ENCODE measurements at places on chromosomes 2 and 18. TPM values are rescaled to one million over a fixed set of nuclear protein-coding genes. Genes with fewer than 3 reads are reported as not detected.

DNA sequence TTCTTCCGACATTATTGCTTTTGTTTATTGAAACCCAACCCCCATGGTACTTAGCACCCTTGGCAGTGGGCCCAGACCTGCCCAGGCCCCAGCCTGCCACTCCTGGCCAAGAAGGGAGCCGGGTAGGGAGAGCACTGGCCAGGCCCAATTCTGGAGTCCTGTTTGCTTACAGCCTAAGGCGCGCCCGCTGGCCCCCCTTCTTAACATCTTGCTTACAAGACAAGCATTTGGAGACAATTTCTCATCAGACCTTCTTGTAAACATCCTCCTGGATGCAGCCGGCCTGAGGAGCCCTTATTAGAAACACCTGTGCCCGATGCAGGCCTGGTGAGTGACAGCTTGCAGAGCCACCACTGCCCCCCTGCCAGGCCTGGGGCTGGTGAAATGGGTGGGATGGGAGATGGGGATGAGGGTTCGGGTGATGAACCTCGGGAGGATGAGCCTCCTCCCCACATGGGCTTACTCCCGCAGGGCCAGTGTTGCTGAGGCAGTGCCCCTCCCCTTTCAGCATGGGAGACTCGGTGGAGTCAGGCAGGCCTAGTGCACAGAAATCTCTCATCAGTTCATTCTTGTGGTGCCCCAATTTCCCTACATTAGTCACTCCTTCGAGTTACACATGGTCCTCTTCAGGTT lies 217.5 kb downstream of the CYP26B1 start:
- no peak for DNase-seq

GRCh38 chr2:157822993-157823392 lies 53.1 kb downstream of the ACVR1 start:
- no peak for DNase-seq

DNA sequence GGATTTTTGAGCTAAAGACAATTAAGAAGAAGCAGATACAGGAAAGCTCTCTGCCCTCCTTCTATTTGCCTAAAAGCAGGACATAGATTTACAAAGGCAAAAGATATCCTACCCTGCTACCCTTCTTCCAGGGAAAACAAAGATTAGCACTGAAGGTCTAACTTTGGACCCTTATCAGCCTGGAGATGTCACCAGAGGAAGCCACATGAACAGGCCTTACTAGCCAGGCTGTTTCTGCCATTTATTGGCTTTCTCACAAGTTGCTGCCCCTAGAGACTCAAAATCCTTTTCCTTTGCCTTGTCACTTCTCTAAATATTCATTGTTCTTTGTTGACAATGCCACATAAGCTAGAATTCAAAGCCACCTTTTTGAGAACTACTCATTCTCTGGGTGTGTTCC lies 147.3 kb downstream of the B3GNT2 start:
- DNase-seq: no peak

- DNase-seq: no peak
Measured at GRCh38 chr2:7281231-7282201, 364.3 kb downstream of the RNF144A start.

DNA sequence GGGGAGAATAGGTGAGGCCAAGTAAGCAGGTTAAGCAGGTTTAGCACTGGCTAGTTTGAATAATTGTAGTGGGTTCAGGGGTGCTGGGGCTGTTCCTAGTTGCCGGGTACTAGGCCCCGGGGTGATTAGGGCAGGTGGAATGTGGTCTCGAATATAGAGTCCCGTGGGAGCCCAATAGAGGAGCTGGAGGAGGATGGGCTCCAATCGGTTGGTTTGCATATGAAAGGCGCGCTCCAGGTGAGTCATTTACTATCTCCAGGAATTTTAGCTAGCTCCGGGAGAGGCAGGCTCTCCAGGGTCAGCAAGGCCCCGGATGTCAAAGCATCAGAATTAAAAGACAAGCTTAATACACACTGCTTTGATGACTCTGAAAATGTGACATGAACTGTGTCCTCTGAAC lies 304.0 kb downstream of the ZNF521 start:
- DNase-seq: no peak

GRCh38 chr2:209472112-209472832 lies 48.4 kb downstream of the MAP2 start:
- DNase-seq: no peak

- DNase-seq: no peak
Measured at GRCh38 chr2:51920509-51920908, 888.6 kb upstream of the NRXN1 start.

DNA sequence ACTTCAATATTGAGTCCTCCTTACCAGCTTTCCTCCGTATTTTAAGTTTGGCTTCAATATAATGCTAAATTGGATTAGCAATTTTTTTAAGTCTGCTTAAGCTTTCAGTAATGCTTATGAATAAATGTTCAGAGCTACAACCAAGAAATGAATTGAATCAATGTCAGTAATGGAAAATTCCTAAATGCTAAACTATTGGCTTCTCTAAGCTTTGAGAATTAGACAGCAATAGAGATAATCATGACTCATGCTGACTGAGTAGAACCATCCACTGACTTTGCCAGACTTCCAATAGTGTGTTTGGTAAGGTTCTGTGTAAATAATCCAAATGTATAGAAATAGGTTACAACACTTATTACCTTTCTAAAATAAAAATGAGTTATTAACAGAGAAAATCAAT lies 8.9 kb upstream of the PDE1A start:
- DNase-seq: no peak

- DNase-seq: no peak
Measured at GRCh38 chr2:179277429-179278196, 13.0 kb upstream of the SESTD1 start.

- DNase-seq: no peak
Measured at GRCh38 chr2:30486655-30487054, 39.6 kb downstream of the LCLAT1 start.

DNA sequence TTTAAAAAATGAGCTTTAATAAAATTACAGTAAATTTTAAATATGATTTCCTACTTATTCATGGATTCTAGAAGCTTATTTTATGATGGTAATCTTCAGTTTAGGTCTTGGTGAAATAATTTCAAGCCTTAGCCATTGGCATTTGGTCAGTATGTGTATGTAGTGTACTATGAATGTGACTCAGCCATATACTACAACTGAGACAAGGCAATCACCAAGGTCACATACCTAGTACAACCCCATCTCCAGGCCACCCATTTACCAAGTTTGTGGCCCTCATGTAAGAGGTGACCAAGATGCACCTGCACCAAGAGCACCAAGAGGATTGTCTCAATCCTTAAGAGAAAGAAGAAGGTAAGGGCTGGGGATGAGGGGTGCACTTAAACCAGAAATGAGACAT lies 54.8 kb upstream of the FRZB start:
- no peak for DNase-seq

DNA sequence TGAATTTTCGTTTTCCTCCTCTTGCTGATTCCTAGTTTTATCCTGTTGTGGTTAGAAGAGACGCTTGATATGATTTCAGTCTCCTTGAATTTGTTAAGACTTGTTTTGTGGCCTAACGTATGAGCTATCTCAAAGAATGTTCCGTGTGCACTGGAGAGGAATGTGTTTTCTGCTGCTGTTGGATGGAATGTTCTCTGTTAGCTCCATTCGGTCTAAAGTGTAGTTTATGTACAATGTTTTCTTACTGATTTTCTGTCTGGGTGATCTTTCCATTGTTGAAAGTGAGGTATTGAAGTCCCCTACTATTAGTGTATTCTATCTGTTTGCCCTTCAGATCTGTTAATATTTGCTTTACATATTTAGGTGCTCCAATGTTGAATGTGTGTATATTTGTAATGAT lies 25.9 kb downstream of the COLEC11 start:
- no peak for DNase-seq

- DNase-seq: no peak
Measured at GRCh38 chr2:29053670-29054400, 20.5 kb downstream of the PCARE start.

DNA sequence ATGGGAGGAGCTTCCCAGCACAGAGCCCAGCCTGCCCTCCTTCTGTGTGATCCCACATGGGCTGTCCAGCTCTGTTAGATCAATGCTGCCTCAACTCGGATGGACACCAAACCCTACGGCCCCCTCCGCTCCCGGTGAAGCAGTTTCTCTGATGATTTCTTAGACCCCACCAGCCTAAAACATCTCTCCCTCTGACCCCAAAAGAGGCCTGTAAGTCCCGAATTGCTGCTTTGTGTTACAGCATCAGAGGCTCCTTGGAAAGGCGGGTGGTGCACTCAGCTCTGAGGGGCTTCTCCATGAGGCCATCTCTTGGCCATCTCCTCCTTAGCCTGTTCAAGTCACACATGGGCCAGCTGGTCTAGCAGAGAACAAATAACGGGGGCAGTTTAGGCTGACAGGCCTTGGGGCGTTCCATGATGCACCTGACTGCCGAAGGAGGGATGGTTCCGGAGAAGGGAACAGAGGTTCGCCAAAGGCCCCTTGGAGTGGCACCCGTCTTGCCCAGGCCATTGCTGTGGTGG lies 240.7 kb downstream of the SH3RF3 start:
- no peak for DNase-seq

Gene RFTN2
- total RNA-seq: 6.5 TPM

Gene EMILIN1
- 13.8 TPM for total RNA-seq

Gene SDC1
- total RNA-seq: 18.3 TPM

Gene BOLL
- not detected for total RNA-seq
